CD4-positive, alpha-beta T cell (primary cell): ENCODE measurements at places on chromosomes 6 and 20. TPM values are rescaled to one million over a fixed set of nuclear protein-coding genes. Genes with fewer than 3 reads are reported as not detected.

LY6G6C gene
- not detected for total RNA-seq

HACE1 gene
- total RNA-seq: 8.2 TPM

HECA gene
- total RNA-seq: 203 TPM

CRISP2 gene
- not detected for total RNA-seq

TRIM40 gene
- total RNA-seq: not detected

KIF25 gene
- not detected for total RNA-seq

C6orf141 gene
- not detected for total RNA-seq

ZNF391 gene
- total RNA-seq: 1.8 TPM

RAMACL gene
- total RNA-seq: 0.75 TPM

CST9L gene
- total RNA-seq: not detected

KHDC1L gene
- total RNA-seq: not detected

ADGRF1 gene
- total RNA-seq: not detected

PSORS1C2 gene
- not detected for total RNA-seq

- no peak for DNase-seq
Observed at GRCh38 chr20:49694450-49695071, 19.1 kb downstream of the B4GALT5 start.

DNA sequence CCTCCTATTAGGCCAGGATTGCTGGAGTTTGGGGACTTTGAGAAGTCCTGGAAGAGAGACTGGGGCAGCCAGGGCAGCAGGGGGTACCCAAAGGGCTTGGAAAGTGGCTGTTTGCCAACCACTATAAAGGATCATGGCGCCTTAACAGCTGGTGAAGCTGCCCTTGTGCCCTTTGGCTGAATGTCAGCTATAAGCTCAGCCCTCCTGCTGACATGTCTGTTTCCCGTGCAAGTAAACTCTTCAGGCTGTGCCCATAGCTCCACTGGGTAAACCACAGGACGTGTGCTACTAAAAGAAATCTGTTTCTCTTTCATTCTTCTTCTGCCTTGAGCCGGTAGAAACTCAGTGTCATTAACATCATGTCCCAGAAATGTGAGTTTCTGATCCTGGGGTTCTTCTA, 97.3 kb downstream of the CAP2 start:
- DNase-seq: no peak

GRCh38 chr20:8675896-8676295, 393.0 kb upstream of the PLCB4 start:
- no peak for DNase-seq

DNA sequence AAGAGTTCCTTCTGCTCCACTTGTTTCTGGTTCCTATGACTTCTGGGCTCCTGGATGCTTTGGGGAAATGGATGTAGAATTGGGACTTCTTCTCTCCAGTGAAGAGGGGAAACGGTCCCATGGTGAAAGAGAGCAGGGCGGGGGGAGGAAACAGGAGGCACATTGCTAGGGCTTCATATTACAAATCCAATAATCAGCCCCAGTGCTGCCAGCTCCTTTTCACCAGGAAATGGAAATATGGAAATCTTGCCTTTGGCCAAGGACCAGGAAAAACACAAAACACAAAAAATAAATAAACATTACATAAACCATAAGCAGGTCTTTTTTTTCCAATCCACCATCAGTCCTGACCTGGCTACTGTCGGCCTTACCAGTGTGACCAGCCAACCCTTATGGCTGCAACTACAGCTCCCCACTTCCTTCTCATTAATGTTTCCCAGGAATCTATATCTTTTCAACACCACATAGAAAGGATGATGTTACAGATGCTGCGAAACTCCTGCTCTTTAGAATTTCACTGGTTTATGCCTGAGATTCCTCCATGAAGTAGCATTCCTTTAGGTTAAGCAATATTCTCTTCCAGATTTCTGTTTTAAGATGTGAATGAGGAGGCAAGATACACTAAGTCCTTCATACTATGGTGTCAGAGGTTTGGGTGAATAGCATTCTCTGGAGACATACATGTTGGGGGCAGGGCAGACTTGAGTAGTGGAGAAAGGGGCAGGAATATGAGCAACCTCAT, 2.0 kb downstream of the PI3 start:
- no peak for DNase-seq

DNA sequence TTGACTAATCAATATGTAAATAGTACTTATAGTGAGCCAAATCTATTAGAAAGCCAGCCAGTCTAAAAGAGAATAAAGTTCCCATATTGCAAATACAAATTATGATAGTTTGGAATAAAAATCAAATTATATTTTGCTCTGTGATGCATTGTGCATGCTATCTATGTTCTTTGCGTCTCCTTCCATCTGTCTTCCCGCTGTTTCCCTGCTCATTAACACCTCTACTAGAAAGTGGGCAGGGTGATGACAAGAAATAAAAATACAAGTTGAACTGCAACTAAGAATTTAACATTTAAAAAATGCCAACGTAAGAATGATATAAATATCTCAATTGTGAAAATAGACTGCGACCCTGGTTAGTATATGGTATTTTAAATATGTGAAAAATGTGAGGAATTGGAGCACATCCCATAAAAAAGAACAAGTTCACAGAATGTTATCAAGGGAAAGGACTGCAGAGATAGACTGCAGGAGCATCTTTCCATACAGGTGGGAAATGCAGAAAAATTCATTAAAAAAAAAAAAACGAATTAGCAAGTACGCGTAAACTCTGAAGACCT, 157.6 kb upstream of the PDE7B start:
- DNase-seq: no peak

- DNase-seq: peak; percentile 54
Observed at GRCh38 chr6:31354158-31354863, 2.7 kb downstream of the HLA-B start.

GRCh38 chr6:165746331-165746730, 83.3 kb upstream of the PDE10A start:
- DNase-seq: no peak

DNA sequence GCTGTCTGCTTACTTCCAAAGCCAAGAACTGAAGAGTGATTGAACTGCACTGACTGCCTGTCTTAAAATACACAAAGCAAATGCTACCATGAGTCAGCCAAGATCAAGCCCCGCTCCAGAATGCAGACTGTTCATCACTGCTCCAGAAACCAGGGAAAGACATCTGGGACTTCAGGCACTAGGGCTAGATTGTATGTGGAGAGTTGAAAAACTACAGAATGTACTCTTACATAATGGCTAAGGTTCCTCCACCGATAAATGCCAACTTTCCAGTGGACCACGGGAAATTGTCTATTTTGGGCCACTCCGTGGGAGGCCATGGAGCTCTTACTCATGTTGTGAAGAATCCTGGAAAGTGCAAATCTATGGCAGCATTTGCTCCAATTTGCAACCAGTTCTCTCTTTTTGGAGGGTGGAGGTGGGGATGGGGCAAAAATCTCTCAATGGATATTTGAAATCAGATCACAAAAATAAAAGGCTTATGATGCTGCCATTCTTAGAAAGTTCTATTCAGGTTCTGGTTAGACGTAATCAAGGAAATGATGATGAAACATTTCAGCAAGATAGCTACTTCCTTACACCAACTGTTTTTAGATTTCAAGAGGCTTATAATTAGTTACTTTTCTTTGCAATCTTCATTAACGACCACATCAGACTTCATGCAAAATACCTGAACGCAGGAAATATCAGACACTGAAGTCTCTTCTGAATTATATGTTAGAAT, 11.8 kb upstream of the CAP2 start:
- no peak for DNase-seq

GRCh38 chr20:19510611-19511010, 247.4 kb upstream of the RIN2 start:
- no peak for DNase-seq

GRCh38 chr20:58661598-58662473, 10.8 kb downstream of the STX16 start:
- DNase-seq: peak; percentile 16

DNA sequence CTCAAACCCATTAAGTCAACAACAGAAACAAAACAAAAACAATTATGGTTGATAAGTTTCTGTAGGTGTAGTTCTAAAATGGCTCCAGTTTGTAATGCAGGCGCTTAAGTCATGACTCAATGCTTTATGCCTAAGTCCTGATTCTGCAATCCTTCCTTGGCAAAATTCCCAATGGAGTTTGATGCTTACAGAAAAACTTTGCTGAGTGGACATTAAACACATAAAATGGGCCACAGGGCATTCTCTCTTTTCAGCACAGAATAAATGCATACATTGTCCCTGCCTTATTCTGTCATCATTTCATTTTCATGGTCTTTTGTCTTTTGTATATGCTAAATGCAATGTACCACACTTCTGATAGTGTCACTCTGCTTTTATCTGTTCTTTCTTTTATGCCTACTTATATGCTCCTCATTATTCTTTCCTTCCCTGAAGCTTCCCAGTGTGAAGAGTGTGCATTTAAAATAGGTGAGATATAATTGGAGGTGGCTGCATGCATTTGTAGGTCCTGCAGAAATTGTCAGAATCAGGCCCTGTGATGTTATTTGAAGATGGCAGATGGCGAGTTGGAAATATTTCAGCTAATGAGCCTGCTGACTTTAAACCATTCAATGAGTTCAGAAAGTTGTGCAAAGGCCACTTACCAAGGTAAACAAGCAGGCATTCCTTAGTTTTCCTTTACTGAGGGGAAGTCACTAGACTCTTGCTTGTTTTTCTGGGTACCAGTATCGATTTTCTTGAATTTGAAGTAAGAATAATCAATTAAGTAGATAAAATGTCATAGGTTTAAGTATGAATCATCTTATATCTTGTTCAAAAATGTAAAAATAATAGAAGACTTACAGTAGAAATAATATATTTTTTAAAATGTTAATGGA, 313.1 kb downstream of the TRDN start:
- DNase-seq: no peak

- no peak for DNase-seq
Observed at GRCh38 chr6:162325051-162325450, 402.5 kb downstream of the PRKN start.

DNA sequence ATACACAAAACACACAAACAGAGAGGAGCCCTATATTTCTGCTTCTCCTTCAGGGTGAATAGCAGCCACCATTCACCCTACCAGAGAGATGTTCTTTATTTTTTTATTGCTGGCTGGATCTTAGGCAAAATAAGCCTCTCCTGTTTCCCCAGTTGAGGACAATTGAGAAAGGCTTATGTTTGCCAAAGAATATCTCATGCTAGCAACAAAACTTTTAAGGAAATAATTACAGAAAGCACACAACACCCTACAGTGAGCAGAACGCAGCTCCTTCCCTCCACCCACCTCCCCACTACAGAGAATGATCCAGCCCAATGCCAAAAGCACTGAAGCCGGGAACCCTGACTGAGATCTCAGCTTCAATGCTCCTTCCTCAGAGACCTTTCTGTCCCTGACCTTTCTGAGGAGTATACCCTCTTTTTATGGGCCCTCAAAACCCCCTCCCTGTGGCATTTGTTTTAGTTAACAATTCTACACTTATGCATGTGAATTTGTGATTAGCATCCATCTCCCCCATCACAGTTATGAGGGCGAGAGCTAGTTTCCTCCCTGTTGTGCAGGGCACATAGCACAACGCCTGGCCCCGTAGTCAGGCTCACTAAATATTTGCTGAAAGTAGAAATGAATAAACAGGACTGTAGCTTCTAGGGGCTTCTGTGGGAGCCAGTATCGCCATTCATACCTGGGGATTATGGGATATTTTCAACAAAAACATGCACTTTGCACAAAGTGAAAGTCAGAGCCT, 491.6 kb upstream of the CDH4 start:
- DNase-seq: no peak

- DNase-seq: no peak
Observed at GRCh38 chr20:1450926-1451491, 15.6 kb downstream of the NSFL1C start.

- DNase-seq: no peak
Observed at GRCh38 chr6:30570263-30570662, 979 bp upstream of the ABCF1 start.

DNA sequence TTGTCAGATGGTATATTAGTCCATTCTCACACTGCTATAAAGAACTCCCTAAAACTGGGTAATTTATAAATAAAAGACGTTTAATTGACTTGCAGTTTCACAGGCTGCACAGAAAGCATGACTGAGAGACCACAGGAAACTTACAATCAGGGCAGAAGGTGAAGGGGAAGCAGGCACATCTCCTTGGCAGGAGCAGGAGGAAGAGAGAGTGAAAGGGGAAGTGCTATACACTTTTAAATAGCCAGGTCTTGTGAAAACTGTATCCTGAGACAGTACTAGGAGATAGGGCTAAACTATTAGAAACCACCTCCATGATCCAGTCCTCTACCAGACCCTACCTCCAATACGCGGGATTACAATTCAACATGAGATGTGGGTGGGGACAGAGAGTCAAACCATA, 193.9 kb upstream of the KCNG1 start:
- DNase-seq: no peak

- DNase-seq: no peak
Observed at GRCh38 chr20:52105442-52106422, 85.8 kb downstream of the ZFP64 start.

DNA sequence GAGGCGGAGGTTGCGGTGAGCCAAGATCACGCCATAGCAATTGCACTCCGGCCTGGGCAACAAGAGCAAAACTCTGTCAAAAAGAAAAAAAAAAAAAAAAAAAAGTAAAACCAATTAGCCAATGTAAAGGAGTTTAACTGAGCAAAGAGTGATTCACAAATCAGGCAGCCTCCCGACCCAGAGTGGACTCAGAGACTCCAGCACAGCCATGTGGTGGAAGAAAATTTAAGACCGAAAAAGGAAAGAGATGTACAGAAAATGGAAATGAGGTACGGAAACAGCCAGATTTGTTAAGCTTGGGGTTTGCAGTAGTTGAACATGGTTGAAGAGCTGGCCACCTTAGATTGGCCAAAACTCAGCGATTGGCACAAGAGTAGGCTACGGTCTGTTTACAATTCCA, 51.4 kb downstream of the ERMARD start:
- no peak for DNase-seq

DNA sequence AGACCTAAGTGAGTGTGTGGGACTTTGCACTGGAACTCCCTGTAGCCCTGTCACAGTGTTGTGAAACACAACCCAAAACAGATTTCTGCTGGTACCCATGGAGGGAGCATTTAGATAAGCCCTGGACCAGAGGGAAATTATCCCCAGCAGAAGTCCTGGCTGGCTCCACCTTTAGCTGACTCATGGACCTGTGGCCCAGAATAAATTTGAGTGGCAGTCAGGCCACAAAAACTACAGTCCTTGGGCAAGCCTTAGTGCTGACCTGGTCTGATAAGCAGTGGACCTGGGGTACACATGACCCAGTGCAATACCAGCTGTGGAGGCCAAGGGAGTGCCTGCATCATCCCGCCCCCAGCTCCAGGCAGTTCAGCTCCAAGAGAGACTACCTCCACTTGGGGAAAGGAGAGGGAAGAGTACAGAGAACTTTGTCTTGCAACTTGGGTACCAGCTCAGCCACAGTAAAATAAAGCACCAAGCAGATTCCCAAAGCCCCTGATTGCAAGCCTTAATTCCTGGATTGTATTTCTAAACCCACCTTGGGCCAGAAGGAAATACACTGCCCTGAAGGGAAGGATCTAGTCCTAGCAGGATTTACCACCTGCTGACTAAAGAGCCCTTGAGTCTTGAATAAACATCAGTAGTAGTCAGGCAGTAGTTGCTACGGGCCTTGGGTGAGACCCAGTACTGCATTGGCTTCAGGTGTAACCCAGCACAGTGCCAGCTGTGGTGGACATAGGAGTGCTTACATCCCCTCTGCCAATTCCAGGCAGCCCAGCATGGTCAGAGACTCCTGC, 140.4 kb upstream of the COL21A1 start:
- no peak for DNase-seq
